ENCODE measurements at places on chromosomes 2 and 18.

GRCh38 chr2:71852141-71852711 lies 295.4 kb downstream of the CYP26B1 start:
- DNase-seq, result peak; percentile 85

- DNase-seq, result peak; percentile 74
Observed at GRCh38 chr2:25251071-25251421, 82.7 kb upstream of the POMC start.

DNA sequence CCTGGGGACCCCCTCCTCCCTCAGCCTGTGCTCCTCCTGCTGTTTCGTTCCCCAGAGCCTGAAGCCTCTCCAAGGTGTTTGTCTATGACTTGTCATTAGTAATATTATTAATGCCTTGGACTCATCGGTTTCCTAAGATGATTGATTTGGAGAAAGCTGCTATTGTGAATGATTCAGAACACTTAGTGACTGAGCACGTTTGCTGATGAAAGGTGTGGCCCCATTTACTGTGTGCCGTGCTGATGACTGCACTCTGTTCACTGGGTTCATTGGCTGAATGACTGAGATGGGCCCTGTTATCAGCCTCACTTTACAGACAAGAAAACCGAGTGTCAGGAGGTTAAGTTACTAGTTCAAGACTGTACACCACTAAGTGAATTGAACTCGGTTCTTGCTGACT lies 111.4 kb downstream of the SPP2 start:
- no peak for DNase-seq

- no peak for DNase-seq
Observed at GRCh38 chr2:62478093-62478580, 27.9 kb downstream of the TMEM17 start.

DNA sequence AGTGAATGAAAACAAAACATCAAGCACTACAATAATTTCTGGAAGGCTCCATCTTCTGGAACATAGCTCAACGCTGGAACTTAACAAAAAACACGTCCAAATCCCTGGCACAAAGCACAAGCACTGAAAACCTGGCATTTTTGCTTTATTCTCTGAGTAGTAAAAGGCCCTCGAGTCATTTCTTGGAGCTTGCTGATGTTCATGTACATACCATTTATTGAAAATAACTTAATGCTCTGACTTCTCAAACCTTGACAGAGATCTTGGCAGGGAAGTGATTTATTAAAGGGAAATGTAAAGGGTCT lies 76.5 kb upstream of the STK17B start:
- no peak for DNase-seq

DNA sequence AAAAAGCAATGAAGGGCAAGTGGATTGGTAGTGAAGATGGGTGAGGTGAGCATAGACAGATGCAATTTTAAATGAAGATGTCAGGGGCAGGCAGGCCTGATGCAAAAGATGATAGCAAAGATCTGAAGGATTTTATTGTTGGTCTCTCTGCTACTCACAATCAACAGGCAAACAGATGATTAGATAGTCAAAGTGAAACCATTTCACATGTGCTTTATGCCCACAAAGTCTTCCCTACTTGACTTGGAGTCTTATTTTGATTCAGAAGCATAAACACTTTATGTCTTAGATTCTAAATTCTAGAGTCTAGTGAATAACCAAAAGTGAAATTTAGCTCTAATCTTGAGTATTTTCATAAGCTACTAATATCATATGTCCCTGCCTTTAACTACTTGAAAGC lies 153.8 kb upstream of the HNRNPA3 start:
- no peak for DNase-seq

- DNase-seq, result no peak
Observed at GRCh38 chr2:37686792-37687526, 15.5 kb upstream of the CDC42EP3 start.

DNA sequence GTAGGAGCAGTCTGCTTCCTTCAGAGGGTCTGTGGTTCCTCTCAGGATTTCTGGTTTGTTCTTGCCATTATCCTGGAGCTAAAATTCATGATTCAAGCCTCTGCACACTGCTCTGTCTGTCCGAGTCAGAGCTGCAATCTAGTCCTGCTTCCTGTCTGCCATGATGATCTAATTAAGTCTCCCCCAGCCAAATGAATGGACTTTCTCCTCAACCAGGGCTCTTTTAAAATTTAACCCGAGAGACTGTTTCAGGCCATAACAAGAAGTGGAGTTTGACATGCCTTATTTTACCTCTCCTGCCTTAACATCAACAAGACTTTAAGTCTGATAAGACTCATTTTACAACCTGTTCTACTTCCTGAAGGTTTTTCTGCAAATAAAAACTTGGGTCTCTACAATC lies 1009.6 kb upstream of the DDX18 start:
- no peak for DNase-seq

GRCh38 chr2:42233976-42234441 lies 64.9 kb downstream of the EML4 start:
- no peak for DNase-seq

- peak; percentile 68 for DNase-seq
Observed at GRCh38 chr18:24176727-24177416, 38.0 kb downstream of the CABYR start.

DNA sequence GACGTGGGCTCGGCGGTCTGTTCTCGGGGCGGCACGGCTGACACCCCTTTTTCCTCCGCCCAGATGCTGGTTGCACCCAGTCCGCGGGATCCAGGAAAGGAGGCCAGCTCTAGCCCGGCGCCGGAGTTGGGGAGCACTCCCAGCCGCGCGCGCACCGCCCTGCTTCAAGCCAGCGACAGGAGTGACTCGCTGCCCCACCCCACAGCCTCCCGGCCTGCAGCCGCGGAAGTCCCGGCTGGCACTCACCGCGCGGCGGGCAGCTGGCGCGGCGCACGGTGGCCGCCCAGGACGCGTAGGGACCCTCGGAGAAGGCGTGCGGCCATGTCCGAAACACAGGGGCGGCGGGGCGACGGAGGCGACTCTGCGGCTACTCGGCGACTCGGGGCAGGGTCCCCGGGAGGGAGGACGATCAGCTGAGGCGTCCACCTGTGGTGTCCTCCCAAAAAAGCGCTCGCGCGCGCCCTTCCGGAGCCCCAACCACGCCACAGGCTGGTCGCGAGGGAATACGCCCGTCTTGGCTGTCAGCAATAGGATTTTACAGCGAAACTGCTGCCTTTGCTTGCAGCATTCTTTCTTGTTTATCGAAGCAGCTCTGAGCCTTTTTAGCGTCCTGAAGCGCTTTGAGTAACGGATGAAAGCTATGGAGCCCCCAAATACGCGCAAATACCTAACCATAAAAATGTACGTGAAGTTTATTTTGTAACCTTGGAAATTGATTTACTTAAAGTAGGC lies at the start of gene ACADL:
Gene ACADL, minus strand, starts transcription at position 507 of the 732 bp plus-strand sequence. Its CDS starts 184 bp downstream, at position 323.
- DNase-seq, result peak; percentile 66

DNA sequence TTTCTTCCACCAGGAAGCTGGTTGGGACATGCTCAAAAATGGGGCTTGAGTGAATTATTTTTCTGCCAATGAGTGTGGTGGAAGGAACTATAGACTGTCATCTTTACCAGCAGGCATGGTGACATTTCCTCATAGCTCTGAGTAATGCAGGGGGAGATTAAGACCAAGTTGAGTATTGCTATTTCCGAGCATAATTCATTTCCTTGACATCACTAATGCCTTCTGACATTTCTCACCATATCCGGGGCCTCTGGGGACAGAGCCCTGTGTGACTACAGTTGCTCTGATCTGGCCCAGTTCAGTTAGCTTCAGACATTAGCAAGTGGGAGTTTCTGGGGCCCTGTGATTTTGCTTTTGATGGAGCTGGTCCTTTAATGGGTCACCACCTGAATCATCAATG lies 410.4 kb downstream of the MEIS1 start:
- DNase-seq, result no peak

DNA sequence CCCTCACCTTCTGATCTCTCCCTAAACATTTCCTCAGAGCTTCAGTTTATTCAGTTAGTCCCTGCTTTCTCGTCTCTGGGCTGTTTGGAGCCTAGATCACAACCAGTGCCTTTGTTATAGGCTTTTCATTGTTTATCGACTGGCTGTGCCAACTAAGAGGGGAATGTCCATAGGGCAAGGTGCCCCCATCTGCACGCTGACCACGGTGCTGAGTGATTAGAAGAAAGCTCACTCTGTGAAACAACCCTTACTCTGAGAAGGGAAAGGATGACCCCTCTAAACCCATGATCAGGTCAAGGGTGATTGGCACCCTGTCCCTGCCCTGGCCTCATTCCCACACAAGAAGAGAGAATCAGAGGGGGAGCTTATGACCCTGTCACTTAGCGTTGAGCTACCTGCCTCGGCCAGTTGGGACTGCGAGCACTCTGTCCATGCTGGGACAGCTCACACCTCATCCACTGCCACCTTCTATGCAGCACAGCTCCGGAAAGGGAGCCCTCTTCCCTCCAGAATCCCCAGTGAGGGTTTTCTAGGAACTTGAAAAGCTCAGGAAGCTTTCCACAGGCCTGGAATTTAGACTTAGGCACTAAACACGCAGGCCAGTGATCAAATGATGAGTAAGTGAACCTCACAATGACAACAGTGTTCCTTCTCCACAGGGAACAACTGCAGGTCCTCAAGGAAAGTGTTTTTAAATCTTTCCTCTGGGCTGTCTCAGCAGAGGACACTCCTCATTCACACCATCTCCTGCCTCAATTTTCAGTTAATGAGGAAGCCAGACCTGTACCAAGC lies 2.3 kb upstream of the ACTG2 start:
- DNase-seq, result no peak

GRCh38 chr2:74747411-74748080 lies 86.4 kb upstream of the HK2 start:
- no peak for DNase-seq

DNA sequence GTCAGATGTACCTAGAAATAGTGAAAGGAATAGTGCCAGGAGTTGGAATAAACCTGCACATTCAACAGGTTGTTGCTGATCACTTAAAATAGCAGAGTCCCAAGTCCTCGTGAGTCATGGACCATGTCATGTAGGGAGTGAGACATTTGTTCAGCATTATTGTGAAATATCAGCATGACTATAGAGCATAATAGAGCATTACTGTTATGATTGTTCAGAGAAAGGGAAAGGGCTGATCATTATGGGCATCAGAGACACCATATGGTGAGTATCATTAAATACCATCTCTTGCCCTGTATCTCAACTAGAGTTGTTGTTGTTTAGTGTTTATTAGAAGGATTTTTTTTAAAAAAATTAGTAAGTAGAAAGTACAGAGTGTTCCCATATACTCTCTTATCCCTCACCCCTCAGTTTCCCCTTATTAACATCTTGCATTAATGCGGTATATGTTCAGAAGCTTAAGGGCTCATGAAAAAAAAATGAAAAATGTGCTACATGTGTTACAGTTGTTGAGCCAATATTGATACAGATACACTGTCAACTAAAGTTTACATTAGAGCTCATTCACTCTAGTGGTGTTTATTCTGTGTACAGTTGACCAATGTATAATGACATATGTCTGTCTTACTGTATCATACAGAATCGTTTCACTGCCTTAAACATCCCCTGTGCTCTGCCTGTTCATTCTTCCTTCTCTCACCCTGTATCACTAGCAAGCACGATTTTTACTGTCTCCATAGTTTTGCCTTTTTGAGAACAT lies 5.7 kb downstream of the ELAC1 start:
- no peak for DNase-seq

DNA sequence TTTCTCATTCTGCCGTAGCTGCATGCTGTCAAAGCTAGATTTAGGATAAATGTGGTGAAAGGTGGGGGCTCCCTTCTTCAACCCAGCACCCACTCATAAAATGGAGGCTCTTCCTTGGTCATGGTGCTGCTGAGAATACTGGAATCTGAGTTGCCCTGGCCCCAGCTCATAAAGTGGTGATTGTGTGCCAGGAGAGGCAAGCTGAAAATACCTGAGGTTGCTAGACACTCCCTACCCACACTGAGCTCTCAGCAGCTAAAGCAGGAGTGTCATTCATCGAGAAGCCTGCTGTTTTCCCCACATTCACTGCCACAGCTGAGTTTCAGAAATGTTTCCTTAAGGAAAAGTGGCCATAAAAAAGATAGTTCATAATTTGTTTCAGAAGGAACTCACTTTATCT lies 297.1 kb upstream of the RBMS1 start:
- no peak for DNase-seq

DNA sequence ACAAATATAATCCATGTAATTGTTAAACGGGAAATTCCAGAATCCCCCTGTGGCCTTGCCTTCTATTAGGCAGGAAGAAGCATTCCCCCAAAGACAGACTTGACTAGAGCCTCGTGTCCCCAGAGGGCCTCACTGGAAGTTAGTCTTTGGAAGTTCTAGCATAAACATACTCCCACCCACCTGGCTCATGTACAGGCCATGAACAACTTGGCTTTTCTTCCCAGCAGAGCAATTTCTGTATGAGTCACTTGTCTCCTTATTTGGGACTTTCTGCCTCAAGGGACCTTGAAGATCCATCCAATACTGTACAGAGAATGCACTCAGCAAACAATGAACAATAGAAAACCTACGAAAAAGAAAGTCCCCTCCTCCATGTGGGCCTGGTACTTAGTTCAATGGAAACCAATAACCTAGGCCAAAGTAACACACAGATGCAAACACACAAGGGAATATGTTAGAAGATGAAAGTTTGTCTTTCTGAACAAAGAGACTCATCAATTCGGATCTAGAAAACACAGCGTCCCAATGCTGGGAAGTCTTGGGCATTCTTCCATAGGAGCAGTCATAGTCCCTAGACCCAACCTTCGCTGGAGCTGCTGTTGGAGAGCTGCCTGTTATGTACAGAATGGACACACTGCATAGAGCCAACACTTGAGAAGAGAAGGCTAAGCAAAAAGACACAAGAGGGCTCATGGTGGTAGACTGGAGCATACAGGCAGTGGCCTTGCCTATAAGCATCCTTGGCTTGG lies 303.5 kb downstream of the HRH4 start:
- DNase-seq, result peak; percentile 52

- no peak for DNase-seq
Observed at GRCh38 chr2:164015328-164016123, 279.7 kb upstream of the FIGN start.

DNA sequence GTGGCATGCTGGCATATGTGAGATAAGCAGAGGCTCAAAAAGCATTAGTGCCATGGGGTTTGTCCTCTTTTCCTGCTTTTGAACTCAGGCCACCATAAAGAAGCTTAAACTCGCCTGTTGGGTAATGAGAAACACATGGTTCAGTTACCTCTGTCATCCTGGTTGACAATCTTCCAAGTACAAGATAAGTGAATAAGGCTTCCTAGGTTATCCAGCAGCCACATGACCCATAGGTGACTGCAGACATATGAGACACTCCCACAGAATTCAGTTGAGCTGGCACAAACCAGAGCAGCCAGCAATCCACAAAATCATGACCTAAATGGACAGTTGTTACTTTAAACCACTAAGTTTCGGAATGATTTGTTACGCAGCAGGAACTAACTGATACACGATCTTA lies 97.3 kb downstream of the TACR1 start:
- no peak for DNase-seq

GRCh38 chr2:64325852-64326577 lies 127.9 kb upstream of the LGALSL start:
- DNase-seq, result no peak

- DNase-seq, result no peak
Observed at GRCh38 chr2:205948883-205949282, 137.1 kb downstream of the INO80D start.

DNA sequence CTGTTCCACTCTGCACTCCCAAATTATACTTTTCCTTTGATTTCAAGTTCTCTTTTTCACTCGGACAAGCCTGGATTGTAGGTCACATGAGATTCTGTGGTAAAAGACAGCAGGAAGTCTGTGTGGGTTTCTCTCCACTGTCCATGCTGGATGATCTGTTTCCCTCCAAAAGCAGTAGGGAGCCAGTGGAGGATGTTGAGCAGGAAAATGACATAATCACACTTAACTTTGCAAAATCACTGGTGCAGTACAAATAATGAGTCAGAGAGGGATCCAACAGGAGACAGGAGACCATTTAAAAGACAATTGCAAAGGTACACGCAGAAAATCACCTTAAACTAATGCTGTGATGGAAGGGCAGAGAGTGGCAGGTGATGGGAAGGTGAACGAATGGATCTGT lies 301.3 kb downstream of the ZNF407 start:
- no peak for DNase-seq

Measured in right forelimb (tissue), 1 donor.